ENCODE measurements at places on chromosomes 7 and 10. TPM values are rescaled to one million over a fixed set of nuclear protein-coding genes. Genes with fewer than 3 reads are reported as not detected.

GRCh38 chr10:34198953-34199352 lies 616.1 kb downstream of the PARD3 start:
- peak; percentile 30 for DNase-seq

- no peak for DNase-seq
Observed at GRCh38 chr7:95253986-95254385, 70.3 kb downstream of the PON1 start.

GRCh38 chr10:5557799-5558771 lies 33.3 kb downstream of the CALML3 start:
- DNase-seq, result no peak

- DNase-seq, result no peak
Observed at GRCh38 chr10:107340326-107340725, 175.8 kb upstream of the SORCS1 start.

GRCh38 chr10:11431216-11431555 lies 180.3 kb downstream of the USP6NL start:
- DNase-seq, result no peak

DNA sequence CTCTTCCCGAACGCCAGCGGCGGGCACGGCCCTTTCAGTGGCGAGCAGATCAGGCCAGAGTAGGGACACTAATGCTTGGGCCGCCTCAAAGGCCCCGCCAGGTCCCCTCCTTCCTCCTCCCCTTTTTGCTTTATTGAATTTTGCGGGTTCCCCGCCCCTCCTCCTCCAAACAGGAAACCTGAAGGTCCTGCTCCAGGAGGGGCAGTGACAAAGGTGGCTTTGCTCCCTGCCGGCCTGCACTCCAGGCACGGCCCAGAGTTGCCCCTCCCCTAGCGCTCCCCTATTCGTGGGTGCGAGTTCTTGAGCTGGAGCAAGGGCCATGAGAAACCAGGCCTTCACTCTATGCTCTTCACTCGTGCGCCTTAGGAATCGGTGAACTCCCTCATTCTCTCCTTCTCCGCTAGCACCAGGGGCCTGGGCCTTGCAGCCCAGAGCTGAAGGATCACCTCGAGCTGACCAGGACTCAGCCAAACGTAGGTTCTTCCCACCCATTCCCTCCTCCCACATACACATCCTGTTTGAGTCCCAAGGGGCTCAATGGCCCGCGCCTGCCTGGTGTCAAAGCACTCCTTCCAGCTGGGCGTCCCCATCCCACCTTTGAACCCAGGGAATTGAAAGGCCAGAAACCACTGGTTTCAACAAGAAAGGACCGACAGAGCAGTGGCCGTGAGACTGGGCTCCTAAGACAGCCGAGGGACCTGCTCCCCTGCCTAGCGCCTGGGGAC lies 619 bp upstream of the HOXA6 start:
- no peak for DNase-seq

Gene NUDCD3
- 47.0 TPM for total RNA-seq

Gene RBP3
- total RNA-seq, result not detected

Gene TMEM229A
- not detected for total RNA-seq

Gene CRTAC1
- total RNA-seq, result not detected

All from RPMI7951 (cell line).